ENCODE measurements at places on chromosomes 13 and 19.

DNA sequence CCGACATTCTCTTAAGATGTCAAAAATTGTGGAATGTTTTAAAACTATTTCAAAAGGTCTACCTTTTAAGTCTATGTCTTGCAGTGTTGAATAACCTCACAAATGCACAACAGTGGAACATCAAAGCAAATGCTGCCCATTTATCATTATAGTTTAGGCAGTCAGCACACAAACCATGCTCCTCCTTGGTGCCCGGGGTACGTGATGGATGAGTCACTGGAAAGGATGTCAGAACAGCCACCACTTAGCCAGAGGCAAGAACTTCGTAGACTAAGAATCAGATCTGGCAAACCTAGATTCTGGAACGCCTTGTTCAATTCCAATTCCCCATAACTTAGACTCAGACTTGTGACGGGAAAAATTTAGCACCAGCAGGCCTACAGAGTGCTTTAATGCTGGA, 343.6 kb downstream of the FGF9 start:
- DNase-seq, result peak; percentile 69

DNA sequence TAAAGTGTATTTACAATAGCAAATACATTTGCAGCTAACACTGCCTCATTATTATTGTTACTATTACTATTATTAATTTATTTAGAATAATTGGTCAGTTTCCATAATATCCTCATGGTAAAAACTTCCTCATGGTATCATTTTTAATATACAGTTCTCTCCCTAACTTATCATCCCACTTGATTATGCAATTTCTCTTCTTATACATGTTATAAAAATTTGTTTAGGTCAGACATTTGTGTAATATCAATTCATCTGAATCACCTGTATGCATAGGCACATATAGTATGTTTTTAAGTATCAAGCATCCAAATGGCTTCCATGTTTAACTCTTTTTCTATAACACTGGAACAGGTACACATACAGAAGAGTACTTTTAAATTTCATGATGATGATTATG, 210.8 kb upstream of the STARD13 start:
- no peak for DNase-seq

DNA sequence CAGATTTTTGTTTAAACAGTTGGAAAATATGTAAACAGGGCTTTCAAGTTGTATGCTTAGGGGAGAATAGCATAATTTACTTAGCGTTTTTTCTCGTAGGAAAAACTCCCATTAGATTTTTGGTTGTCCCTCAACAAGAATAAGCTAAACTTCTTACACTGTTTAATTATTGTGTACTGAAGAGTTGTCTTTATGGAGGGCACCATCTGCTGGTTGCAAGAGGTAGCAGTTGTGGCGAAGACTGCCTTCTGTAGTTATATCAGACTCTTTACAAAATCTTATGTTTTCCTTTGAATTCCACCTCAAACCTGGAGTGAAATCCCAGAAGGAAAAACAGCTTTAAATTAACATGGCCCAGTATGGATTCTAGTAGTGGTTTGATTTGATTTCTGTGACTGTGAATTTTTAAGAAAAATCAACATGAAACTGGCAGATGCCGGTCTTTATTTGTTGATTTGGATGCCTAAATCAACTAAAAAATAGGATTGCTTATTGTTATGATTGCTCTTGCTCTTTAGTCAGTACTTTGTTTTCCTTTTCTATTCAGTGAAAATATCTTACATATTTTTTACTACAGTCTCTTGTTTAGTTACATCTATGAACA, 53.4 kb downstream of the PDS5B start:
- DNase-seq, result peak; percentile 55

DNA sequence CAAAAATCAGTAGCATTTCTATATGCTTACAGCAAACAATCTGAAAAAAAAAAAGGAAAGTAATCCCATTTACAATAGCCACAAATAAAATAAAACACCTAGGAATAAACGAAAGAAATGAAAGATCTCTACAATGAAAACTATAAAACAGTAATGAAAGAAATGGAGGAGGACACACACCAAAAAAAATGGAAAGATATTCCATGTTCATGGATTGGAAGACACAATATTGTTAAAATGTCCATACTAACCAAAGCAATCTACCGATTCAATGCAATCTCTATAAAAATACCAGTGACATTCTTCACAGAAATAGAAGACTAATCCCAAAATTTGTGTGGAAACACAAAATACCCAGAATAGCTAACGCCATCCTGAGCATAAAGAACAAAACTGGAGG, 4.7 kb downstream of the FCGBP start:
- DNase-seq, result no peak

DNA sequence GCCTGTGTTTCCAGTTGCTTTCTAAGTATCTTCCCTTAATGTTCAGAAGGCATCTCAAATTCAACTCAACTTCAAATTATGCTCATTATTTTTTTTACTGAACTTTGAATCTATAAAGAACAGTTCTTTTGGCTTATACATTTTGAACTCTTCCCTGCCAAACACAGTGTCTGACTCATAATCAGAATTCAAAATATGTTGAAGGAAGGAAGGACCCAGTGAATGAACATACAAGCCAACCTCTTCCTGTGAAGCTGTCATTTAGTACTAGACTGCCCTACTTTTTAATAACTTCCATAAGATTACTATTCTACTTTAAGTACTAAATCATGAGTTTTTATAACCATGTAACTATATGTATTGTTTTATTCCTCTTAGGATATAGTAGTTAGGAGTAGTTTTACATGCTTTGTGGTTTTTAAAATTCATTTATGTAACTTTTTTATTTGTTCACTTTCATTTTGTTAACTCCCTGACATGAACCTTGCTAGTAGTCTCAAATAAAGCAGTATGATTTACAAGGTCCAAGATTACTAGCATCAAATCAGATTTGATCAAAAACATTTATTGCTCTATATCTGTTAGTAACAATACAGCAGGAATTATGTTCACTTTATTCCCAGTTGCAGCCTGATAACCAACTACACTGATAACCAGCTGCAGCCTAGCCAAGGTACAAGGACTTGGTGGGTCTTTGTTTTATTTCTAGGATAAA, 6.4 kb downstream of the NUDT15 start:
- DNase-seq, result no peak

DNA sequence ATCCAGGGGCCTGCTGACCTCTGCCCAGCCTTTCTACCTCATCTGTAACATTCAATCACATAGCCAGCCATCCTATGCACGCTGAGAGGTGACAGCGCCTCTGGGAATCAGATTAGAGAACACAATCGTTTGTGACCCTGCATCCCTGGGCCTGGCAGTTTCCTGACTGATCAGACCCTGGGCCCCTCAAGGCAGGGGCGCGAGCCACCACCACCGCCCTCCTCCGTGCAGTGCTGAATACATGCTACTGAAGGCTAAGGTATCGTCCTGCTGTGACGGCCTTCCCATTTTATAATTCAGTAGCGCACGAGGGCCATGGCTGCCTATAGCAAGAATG, 1.3 kb downstream of the TMTC4 start:
- no peak for DNase-seq

GRCh38 chr13:42221121-42221765, 50.7 kb upstream of the AKAP11 start:
- DNase-seq, result no peak

DNA sequence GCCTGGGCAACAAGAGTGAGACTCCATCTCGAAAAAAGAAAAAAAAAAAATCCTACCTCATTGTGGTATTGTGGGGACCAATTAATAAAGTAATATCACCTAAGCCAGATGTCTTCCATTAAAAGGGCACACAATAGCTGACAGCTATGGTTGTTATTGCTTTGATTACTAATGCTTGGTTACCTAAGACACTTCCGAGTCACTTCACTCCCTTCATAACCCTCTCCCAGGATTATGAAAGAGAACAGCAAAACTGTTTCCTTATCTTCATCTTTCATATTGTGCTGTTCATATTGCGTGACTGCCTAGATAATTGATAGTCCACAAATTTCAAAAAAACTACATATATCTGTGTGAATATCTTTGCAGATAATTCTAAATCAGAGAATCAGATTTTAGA, 10.3 kb upstream of the HSPH1 start:
- no peak for DNase-seq

- DNase-seq, result no peak
Observed at GRCh38 chr13:29991343-29991742, 140.9 kb upstream of the UBL3 start.

DNA sequence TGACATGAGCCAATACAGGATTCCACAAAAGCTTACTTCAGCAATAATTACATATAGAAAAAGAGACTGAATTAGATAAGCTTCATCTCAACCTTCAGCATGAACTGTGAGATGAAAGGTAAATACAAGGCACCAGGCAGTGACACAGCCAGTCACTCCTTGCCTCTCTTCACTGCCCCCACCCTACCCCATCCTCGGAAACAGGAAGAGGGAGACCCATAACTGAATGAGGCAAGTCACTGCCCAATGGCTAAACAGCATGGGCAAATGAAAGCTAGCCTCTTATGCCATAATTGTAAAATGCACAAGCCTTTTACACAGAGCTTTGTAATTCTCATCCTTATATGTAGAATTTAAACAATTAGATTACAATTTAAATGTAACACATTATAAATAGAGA, 1.7 kb downstream of the ZNF160 start:
- no peak for DNase-seq

DNA sequence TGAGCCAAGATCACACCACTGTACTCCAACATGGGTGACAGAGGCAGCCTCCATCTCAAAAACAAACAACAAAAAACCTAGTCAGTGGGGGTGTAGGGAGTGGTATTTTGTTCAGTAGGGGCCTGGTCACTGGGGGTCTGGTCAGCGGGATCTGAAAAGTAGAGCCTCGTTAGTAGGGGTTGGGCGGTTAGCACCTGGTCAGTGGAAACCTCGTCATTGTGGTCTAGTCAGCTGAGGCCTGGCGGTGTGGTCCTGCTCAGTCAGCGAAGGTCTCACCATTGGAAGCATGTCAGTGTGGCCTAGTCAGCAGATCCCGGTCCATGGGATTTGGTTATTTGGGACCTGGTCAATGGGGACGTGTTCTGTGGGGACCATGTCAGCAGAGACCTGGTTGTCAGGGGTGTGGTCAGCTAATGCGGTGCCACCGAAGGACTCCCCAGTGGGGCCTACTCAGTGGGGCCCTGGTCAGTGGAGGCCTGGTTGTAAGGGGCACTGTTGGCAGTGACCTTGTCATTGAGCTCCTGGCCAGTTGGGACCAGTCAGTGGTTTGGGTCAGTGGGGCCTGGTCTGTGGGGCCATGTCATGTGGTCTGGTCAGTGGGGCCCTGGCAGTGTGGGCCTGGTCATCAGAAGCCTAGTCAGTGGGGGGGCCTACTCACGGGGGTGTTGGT, 63.0 kb upstream of the TPM4 start:
- DNase-seq, result no peak

DNA sequence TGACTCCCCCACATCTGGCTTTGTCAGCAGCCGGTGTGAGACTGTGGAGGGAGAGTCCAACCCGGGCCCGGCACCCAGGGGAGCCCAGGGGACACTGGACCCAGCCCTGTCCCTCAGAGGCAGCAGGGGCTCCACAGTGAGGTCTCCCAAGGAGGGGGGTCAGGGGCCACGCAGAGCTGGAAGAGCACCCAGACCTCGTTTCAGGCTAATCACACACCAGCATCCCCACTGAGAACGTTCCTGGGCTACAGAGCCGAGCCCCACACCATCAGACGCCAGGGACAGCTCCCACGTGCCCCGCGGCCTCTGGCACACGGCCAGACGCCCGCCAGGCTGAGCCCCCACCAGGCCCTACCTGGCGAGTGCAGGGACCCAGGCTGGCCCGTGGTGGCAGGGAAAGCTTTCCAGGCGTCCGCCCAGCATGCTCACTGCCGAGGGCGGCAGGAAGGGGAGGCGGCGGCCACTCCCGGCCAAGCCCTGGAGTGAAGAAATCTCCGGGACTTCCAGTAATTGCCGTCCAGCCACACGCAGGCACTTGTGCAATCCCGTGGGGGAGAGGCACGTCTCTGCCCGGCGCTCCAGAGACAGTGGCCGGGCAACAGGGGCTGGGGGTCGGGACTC, 19.2 kb downstream of the SBNO2 start:
- DNase-seq, result peak; percentile 79

GRCh38 chr13:45180713-45181601, 19.9 kb downstream of the KCTD4 start:
- no peak for DNase-seq

DNA sequence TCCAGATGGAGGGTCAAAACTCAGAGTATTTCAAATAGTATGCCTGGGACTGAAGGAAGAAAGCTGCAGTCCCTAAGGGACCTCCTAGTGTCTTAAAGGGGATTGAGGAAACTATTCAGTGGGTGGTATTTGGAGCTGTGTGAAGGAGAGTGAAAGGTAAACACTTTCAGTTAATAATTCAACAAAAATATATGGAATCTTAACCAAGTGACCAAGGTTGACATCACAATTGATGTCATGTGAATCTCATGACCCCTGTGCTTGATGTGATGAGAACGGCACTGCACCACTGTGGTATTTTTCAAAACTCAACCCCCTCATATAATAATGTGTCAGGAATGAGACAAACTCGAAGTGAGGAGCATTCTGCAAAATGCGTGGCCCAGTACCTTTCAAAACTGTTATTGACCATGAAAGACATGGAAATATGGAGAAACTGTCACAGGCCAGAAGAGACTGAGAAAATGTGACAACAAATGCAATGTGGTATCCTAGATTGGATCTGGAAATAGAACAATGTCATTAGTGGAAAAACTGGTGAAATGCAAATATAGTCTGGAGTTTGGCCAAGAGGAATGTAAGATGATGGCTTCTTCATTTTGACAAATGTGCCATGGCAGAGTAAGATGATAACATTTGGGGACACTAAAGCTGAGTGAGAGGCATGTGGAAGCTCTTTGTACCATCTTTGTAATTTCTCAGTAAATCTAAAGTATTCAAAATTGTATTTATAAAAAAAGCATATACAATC, 553.9 kb downstream of the RFC3 start:
- DNase-seq, result no peak

DNA sequence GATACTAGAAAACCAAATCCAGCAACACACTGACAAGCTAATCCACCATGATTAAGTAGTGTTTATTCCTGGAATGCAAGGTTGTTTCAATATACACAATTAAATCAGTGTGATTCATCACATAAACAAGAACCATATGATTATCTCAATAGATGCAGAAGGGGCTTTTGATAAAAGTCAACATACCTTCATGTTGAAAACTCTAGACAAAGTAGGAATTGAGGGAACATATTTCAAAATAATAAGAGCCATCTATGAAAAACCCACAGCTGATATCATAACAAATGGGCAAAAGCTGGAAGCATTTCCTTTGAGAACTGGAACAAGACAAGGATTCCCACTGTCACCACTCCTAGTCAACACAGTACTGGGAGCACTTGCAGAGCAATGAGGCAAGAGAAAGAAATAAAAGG, 213.6 kb upstream of the CSNK1A1L start:
- no peak for DNase-seq

GRCh38 chr19:55365245-55365644, 2.2 kb upstream of the GARIN5B start:
- DNase-seq, result no peak

GRCh38 chr13:107900775-107901174, 314.6 kb downstream of the LIG4 start:
- no peak for DNase-seq

DNA sequence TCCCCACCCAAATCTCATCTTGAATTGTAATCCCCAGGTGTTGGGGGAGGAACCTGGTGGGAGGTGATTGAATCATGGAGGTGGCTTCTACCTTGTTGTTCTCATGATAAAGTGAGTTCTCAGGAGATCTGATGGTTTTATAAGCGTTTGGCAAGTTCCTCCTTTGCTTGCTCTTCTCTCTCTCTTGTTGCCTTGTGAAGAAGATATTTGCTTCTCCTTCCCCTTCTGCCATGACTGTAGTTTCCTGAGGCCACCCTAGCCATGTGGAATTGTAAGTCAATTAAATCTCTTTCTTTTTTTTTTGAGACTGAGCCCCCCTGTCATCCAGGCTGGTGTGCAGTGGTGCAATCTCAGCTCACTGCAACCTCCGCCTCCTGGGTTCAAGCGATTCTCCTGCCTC, 34.4 kb downstream of the VSTM1 start:
- no peak for DNase-seq

All from prostate gland (tissue), 2 donors.